Right ventricle myocardium inferior (tissue), 1 donor: ENCODE measurements at places on chromosomes 7 and 10. TPM values are rescaled to one million over a fixed set of nuclear protein-coding genes. Genes with fewer than 3 reads are reported as not detected.

GRCh38 chr7:37277513-37277912 lies 171.2 kb downstream of the ELMO1 start:
- no peak for DNase-seq

- DNase-seq = peak; percentile 79
Measured at GRCh38 chr7:155380221-155380861, 77.6 kb upstream of the EN2 start.

- no peak for DNase-seq
Measured at GRCh38 chr7:42511027-42511426, 274.0 kb upstream of the GLI3 start.

DNA sequence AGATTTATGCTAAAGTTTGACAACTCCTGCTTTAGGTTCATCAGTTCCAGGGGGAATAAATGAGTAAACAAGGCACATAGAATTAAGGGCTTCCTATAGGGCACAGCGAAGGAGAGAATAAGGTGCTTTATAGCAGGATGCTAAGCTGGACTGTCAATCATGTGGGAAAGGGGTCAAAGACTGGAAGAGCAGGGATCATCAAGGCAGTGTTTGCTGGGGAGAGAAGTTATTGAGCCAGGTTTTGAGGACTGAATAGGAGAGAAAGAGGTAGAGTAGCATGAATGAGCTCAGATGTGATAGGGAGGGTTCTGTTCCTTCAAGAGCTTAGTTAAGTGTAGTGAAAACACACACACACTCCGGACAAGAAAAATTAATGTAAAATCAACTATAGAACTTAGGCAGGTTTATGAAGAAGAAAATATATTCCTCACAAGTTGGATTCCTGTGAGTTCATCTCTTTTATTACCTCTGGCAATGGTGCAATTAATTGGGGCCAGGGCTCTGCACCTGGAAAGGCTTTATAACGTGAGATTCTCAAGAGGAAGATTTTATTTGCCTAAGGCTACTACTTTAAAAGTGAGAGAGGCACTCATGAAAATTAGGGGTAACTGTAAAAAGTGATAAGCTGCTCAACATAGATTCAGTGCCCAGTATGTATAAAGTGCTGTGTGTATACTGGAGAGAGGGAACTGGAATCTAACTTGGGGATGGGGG lies 222.4 kb downstream of the AUTS2 start:
- no peak for DNase-seq

GRCh38 chr10:47257396-47258120 lies 42.4 kb upstream of the GDF10 start:
- DNase-seq = no peak

DNA sequence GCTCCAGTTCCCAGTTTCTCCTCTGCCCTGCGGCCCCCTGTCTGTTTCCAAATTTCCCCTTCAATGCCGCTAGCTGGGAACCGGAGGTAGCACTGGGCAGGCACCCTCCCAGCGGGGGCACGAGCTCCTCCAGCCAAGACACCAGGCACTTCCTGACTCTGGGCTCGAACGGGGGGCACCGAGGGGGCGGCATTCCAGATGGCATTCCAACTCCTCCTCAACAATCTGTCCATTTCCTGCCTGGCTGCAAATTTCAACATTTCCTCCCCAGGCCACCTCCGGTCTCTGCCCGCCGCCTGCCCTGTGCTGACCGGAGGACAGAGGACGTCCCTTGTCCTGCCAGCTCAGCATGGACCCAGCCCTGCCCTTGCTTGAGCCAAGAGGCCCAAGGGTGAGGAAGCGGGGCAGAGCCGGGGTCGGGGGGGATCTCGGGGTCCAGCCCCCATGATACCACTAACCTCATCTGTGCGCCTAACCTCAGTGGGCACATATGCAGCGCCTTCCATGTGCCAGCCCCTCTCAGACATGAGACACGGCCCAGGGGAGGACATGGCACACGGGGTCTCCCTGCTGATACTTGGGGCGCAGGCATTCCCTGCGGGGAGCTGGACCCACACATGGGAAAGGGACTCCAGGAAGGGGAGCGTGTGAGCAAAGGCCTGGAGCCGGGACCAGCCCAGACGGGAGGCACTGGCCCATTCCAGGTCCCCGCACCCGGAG lies 58.0 kb downstream of the PDGFA start:
- DNase-seq = no peak

GRCh38 chr10:122550983-122551382 lies 9.6 kb upstream of the DMBT1 start:
- DNase-seq = no peak

GRCh38 chr7:3439333-3440030 lies 138.4 kb downstream of the SDK1 start:
- DNase-seq = no peak

DNA sequence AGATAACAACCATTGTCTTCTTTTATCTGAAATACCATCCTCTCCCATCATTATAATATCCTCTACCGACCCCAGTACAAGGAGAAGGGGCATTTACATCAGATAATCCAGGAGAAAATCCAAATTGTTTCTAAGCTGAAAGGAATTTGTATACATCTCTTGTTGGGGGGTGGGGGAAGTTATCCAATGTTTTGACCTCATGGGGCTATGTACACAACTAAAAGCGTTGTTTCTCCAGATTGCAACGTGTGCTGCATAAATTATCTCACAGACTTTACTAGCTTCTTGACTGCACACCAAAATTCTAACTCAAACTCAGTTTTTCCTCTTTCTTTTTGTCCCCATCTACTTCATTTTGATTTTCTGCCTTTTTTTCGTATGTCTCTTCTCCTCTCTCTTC lies 156.7 kb downstream of the TWIST1 start:
- DNase-seq = no peak

DNA sequence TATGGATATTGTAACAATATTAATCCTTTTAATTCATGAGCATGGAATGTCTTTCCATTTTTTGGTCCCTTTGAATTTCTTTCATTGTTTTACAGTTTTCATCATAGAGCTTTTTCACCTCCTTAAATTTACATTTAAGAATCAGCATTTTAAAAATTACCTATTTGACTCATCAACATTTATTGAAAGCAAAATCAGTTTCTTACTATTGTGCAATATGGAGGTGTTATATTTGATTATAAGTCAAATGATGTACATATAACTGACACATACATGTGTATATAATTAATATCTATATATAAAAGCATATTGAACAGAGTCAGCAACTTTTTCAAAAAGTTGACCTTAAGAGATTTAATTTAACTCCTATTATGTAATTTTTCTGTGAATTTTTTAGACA lies 52.2 kb downstream of the SHOC2 start:
- no peak for DNase-seq

- DNase-seq = peak; percentile 68
Measured at GRCh38 chr10:31582365-31583052, 263.5 kb downstream of the ZEB1 start.

DNA sequence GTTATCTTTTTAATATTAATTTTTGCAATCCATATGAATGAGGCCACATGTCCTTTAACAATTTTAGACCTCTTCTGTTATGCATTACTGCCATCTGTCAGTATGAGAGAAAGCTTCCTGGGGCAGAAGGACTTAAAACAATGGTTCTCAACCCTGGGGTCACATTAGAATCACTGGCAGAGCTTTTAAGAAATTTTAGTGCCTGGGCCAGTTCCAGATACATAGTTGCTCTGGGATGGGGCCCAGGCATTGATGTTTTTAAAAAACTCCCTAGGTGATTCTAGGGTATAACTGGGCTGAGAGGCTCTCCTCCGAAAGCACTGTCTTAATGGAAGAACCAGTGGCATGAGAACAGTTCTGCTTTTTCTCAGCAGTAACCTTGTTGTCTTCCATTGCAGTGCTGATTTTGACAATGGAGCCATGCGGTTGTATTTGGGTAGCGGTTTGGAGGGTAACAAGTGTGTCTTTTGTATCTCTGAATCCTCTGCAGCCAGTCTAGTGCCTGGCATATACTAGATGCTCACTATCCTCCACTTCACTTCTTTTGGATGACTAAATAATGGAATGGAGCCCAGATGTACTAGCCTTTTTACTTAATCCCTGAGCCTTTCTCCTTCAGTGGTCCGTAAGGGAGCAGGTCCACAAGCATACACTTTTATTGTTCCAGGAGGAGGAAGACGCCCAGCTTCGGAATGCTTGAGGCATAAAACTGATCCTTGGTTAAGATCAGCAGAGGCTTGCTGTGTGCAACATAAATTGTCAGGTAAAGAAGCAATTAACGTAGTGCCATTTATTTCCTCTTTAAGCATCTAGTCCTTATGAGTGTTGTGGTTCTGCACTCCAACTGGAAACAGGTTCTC lies 227.1 kb downstream of the AUTS2 start:
- no peak for DNase-seq

- no peak for DNase-seq
Measured at GRCh38 chr10:82278401-82279182, 403.6 kb downstream of the NRG3 start.

GRCh38 chr10:114970515-114970914 lies 32.5 kb downstream of the TRUB1 start:
- DNase-seq = no peak

DNA sequence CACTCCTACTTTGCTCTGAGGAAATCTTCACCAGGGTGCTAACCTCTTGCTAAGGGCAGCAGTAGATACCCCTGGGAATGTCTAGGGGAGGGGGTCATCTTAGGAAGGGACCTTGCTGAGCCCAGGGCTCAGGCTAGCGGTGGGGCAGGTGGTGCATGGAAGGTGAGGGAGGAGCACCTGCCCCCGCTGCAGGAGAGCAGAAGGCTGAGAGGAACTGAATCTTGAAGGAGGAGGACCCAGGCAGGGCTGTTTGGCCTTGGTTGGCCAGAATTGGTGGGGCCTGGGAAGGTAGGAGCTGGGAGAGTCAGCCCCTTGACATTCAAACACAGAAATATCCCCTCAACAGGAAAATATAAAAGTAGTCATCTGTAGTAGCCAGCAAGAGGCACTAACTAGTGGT lies 7.0 kb downstream of the CALHM3 start:
- DNase-seq = no peak

DNA sequence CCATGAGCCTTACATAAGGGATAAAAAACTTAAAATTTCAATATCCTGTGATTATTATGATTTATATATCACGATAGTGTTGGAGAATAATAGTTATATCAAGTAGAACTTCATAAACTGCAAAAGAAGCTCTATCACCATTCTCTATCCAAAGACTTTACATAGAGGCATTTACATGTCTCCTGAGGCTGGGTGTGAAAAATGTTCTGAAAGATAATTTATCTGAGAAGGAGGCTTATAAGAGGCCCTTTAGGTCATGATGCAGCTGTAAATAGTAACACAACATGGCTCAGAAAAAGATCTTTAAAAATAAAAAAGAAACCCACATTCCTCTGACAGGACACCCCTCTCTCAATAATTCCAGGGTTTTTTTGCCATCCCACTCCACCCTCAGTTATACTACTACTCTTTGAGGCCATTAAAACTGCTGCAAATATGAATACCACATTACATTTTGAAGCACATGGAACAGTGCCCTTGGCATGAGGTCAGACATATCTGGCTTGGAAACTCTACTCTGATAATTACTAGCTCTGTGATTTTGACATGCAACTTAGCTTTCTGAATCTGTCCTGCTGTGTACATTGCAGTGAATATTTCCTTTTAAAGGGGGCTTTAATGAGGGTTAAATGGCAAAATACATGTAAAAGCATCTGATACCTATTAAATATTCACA lies 55.5 kb downstream of the SLC16A12 start:
- DNase-seq = no peak

GRCh38 chr7:101241443-101242349 lies 3.2 kb downstream of the FIS1 start:
- no peak for DNase-seq

GRCh38 chr10:61815496-61815895 lies 86.0 kb upstream of the ARID5B start:
- DNase-seq = no peak

DNA sequence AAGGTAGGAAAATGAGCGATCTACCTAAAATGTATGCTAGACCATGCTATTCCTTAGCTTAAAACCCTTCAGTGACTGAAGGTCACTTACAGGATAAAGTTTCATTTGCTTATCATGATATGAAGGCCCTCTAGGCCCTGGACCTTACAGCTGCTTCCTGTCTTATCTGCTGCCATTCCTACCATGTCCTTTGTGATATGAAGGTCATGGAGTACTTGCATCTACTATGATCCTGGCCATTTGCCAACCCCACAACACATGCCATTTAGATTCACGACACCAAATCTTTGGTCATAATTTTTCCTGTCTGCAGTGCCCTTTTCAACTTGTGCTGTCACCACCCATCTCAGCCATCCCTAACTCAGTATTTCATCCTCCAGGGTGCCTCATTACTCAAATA lies 181.8 kb upstream of the MDFIC start:
- DNase-seq = no peak

- DNase-seq = no peak
Measured at GRCh38 chr7:43653466-43653865, 70.6 kb downstream of the STK17A start.

DNA sequence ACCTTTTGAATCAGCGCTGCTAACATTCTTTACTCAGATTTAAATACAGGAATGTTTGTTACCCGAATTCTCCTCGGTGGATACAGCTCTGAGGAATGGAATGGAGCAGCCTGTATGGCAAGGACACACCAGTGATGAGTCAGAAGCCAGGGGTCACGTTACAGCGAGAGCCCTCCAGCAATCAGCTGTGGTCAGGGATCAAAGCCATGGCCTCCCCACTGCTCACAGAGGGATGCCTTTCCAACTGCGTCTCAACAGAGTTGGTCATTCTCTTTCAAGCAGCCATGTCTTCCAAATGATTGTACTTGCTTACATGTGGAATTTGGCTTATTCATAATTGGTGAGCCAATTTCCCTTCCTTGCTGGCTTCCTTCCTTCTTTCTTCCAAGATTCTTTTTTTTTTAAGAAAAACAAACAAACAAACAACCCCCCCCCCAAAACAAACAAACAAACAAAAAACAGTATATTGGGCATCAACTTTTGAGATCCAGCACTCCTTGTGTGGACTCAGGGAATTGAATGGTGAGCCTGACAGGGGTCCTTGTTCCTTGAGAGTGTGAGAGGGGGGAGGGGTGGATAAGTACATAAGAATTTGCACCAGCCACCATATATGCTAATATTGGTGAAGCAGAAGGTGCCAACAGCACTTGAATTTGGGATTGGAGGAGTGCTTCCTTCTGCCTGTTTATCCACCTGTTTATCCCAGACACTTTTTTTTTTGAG lies 100.2 kb downstream of the ATXN7L1 start:
- DNase-seq = no peak

- DNase-seq = no peak
Measured at GRCh38 chr10:34049887-34050286, 715.4 kb upstream of the NRP1 start.

GRCh38 chr7:135670179-135670578 lies 7.9 kb downstream of the STMP1 start:
- no peak for DNase-seq

Gene REEP3
- 17.7 TPM for total RNA-seq

Gene MSMB
- not detected for total RNA-seq

Gene CDNF
- 1.9 TPM for total RNA-seq

Gene POU6F2
- total RNA-seq = 0.24 TPM

Gene TWIST1
- total RNA-seq = 1.6 TPM

Gene RNF32
- 0.30 TPM for total RNA-seq

Gene ADAMTS14
- total RNA-seq = 0.43 TPM

Gene SMKR1
- total RNA-seq = not detected

Gene PTF1A
- not detected for total RNA-seq

Gene THSD7A
- total RNA-seq = 1.5 TPM

Gene SORCS1
- total RNA-seq = 2.9 TPM

Gene AKR1C3
- total RNA-seq = 40.5 TPM
